Suprapubic skin (tissue), 4 donors: ENCODE measurements at places on chromosomes 4 and X.

DNA sequence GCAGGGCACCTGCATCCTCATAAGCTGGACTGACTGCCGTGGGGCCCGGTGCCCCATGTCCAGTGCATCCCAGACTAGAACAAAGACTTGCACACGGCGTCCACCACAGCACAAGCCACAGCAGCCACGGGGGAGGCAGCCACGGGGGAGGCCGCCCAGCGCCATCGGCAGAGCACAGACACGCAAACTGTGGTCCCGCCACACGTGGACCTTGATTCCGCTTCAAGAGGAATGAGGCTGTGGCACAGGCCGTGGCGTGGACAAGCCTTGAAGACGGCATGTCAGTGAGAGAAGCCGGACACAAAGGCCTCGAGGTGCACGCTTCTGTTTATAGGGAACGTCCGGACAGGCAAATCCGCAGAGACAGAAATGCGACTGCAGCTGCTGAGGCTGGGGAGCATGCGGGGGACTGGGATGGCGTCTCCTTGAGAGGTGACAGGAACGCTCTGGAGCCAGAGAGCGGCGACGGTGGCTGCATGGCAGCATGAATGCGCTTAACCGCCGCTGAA, 10.1 kb upstream of the CPLX1 start:
- H3K36me3 ChIP-seq = no peaks in the 10 kb centered on the region
- no peaks in the 10 kb centered on the region for H3K4me1 ChIP-seq
- H3K4me3 ChIP-seq = no peak overlapping the region

DNA sequence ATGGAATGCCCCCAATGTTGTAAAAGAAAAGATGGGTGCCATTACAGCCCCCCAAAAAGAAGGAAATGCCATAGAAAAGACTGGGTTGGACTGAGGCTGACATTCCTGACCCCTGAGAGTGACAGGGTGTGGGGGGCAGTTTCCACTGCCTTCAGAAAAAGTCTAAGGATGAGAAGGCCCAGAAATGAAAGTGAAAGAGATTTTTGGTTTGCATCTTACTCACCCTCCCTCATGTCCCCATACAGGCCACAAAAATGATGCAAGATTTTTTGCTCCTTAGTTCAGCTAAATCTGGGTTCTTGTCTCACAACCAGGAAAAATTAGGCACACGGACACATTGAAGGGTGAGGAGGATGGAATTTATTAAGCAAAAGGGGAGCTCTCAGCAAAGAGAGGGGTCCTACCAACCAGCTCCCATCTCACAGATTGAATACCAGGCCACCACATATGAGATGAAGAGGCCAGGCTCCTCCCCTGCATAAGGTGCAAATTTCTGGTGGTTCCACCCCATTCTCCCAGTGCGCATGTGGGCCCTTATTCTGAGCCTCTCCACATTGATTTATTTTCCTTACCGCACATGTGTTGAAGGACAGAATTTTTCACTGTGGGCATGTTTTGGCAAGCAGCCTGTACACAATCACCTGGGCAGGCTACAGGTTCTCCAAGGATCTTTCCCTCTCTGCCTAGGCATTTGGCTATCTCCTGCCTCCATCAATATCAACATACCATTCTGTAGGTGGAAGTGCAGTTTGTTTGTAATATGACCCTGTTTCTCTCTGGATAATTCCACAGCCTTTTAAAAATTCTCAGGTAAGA, 18.8 kb downstream of the PPP4R3C start:
- no peak overlapping the region for H3K27ac ChIP-seq
- H3K27me3 ChIP-seq = no peaks in the 10 kb centered on the region
- H3K4me1 ChIP-seq = no peaks in the 10 kb centered on the region
- no peaks in the 10 kb centered on the region for H3K36me3 ChIP-seq

- H3K27ac ChIP-seq = no peak overlapping the region
- no peak overlapping the region for H3K4me3 ChIP-seq
- H3K27me3 ChIP-seq = no peaks in the 10 kb centered on the region
- no peak for DNase-seq
Measured at GRCh38 chrX:150774798-150775568, 81.8 kb downstream of the MTMR1 start.

DNA sequence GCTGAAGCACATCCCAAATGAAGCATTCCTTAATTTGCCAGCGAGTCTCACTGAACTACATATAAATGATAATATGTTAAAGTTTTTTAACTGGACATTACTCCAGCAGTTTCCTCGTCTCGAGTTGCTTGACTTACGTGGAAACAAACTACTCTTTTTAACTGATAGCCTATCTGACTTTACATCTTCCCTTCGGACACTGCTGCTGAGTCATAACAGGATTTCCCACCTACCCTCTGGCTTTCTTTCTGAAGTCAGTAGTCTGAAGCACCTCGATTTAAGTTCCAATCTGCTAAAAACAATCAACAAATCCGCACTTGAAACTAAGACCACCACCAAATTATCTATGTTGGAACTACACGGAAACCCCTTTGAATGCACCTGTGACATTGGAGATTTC, 14.6 kb downstream of the TLR8 start:
- H3K27ac ChIP-seq = no peak overlapping the region
- H3K4me3 ChIP-seq = no peak overlapping the region
- no peak for DNase-seq
- H3K36me3 ChIP-seq = no peaks in the 10 kb centered on the region

DNA sequence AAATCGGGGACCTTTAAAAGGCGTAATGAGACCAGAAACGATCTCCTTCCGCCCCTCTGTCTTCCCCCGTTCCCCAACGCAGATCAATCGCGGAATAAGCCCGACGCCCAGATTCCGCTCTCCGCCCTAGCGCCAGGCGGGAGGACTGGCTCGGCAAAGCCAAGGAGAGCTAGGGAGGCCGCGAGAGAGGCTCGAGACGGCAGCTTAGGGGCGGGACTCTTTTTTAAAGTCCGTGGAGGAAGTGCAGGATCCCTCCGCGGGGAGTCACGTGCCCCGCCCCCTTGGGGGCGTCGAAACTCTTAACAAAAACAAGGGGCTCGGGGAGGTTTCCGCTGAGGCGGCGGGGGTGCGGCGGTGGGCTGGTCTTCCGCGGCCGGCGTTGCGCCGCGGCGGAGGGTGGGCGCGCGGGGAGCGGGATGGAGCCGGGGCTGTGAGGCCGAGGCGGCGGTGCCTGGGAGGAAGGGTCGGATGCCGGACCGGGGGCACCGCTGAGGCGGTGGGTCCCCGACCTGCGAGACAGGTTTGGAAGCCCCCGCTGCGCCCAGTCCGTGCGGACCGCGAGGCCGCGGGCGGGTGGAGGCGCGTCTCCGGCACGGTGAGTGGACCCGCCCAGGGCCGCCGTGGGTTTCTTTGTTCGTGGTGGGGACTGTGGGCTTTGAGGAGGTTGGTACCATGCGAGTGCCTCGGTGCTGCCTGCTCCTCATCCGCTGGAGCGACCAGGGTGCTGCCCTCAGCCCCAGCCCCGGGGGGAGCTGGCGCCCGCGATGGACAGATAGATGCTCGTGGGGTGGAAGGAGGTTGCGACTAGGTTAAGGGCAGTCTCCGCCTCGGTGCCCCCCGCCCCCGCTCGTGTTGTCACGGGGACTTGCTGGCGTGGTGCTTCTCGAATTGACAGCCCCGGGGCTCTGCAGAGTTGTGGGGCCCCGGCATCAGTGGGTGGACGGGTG, at the start of gene CCNG2:
Gene CCNG2, plus strand, starts transcription at position 296 of the 947 bp plus-strand sequence. CDS start 1,326 bp downstream, outside the sequence.
- peak within 1 kb of the TSS; percentile 98 for H3K4me3 ChIP-seq
- no peaks in the 10 kb centered on the region for H3K27me3 ChIP-seq
- peaks cover 17% of the 10 kb centered on the region for H3K36me3 ChIP-seq
- H3K4me1 ChIP-seq = peaks cover 43% of the 10 kb centered on the region
- peak; percentile 93 for DNase-seq

GRCh38 chrX:103889216-103889615, 57.2 kb upstream of the RAB9B start:
- DNase-seq = no peak
- no peak overlapping the region for H3K27ac ChIP-seq
- no peaks in the 10 kb centered on the region for H3K4me1 ChIP-seq

- no peak overlapping the region for H3K4me3 ChIP-seq
- H3K27ac ChIP-seq = no peak overlapping the region
- no peaks in the 10 kb centered on the region for H3K27me3 ChIP-seq
- H3K4me1 ChIP-seq = peaks cover 7% of the 10 kb centered on the region
- DNase-seq = no peak
- peaks cover 2% of the 10 kb centered on the region for H3K36me3 ChIP-seq
Measured at GRCh38 chr4:150256225-150256620, 178.0 kb downstream of the DCLK2 start.

GRCh38 chr4:133584714-133585113, 435.6 kb downstream of the PCDH10 start:
- no peaks in the 10 kb centered on the region for H3K36me3 ChIP-seq
- no peak overlapping the region for H3K27ac ChIP-seq
- H3K4me3 ChIP-seq = no peak overlapping the region
- H3K4me1 ChIP-seq = no peaks in the 10 kb centered on the region

- DNase-seq = no peak
- H3K4me3 ChIP-seq = no peak overlapping the region
- peaks cover 25% of the 10 kb centered on the region for H3K4me1 ChIP-seq
- no peak overlapping the region for H3K27ac ChIP-seq
- peaks cover 17% of the 10 kb centered on the region for H3K36me3 ChIP-seq
Measured at GRCh38 chrX:153781428-153782047, 697 bp downstream of the SRPK3 start.

DNA sequence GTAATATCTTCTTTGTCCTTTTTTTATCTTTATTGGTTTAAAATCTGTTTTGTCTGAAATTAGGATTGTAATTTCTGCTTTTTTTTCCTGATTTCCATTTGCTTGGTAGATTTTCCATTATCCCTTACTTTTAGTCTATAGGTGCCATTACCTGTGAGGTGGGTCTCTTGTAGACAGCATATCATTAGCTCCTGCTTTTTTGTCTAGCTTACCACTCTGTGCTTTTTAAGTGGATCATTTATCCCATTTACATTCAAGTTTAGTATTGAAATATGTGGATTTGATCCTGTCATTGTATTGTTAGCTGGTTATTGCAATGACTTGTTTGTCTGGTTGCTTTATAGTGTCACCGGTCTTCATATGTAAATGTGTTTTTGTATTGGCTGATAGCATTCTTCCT, 958.6 kb upstream of the SLIT2 start:
- H3K27me3 ChIP-seq = no peaks in the 10 kb centered on the region
- H3K4me1 ChIP-seq = no peaks in the 10 kb centered on the region
- H3K4me3 ChIP-seq = no peak overlapping the region
- H3K27ac ChIP-seq = no peak overlapping the region

GRCh38 chr4:1998296-1998695, 10.5 kb downstream of the NELFA start:
- no peaks in the 10 kb centered on the region for H3K27me3 ChIP-seq
- H3K4me1 ChIP-seq = peaks cover 4% of the 10 kb centered on the region
- H3K4me3 ChIP-seq = no peak overlapping the region
- H3K27ac ChIP-seq = no peak overlapping the region

- H3K27me3 ChIP-seq = no peaks in the 10 kb centered on the region
- peaks cover 25% of the 10 kb centered on the region for H3K36me3 ChIP-seq
- no peaks in the 10 kb centered on the region for H3K4me1 ChIP-seq
- no peak overlapping the region for H3K27ac ChIP-seq
Measured at GRCh38 chrX:115642311-115642710, 81.3 kb downstream of the PLS3 start.

DNA sequence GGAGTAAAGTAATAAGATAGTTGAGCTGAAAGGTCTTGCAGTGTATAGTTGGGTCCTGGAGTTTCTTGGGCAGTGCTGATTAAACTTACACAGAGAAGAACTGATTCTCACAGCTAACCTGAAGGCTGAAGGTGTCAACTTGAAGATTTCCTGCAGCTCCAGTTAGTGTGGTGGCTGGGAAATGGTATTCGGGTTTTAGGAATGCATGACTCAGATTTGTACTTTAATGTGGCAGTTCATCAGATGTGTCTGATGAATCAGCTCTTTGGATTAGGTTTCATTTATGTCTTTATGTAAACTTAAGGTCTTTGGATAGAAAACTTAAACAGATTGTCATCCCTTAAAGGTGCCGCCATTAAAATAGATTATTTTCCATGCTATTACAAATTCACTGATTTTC, 200.0 kb downstream of the IL1RAPL1 start:
- no peaks in the 10 kb centered on the region for H3K4me1 ChIP-seq
- H3K27me3 ChIP-seq = no peaks in the 10 kb centered on the region
- H3K4me3 ChIP-seq = no peak overlapping the region
- DNase-seq = no peak
- H3K36me3 ChIP-seq = no peaks in the 10 kb centered on the region

GRCh38 chrX:101164766-101165590, 54.6 kb upstream of the DRP2 start:
- H3K4me3 ChIP-seq = no peak overlapping the region
- no peak for DNase-seq
- no peaks in the 10 kb centered on the region for H3K27me3 ChIP-seq
- no peaks in the 10 kb centered on the region for H3K4me1 ChIP-seq

DNA sequence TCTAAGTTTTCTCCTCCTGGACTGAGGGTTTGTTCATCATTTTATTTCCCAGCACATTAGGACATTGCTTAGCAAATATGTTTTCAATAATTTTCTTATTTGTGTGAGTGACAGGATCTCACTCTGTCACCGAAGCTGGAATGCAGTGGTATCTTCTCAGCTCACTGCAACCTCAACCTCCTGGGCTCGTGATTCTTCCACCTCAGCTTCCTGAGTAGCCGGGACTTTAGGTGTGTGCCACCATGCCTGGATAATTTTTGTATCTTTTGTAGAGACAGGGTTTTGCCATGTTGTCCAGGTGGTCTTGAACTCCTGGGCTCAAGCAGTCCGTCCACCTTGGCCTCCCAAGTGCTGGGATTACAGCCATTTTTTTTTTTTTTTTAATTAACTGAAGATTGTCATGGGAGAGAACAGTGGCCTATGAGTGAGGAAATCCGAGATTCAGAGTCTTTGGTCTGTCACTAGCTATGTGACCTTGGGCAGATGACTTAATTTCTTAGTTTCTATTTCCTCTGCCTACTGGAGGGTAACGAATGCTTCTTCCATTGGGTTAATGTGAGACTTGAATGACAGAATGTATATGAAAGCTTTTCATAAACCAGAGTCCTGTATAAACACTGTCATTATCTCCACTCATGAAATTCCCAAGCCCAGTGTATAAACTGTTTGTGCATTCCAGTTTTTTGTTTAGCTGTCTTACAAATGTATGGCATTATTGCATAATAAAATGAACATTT, 23.9 kb downstream of the MOB1B start:
- H3K27me3 ChIP-seq = no peaks in the 10 kb centered on the region
- H3K4me3 ChIP-seq = no peak overlapping the region
- no peaks in the 10 kb centered on the region for H3K4me1 ChIP-seq
- no peak overlapping the region for H3K27ac ChIP-seq

DNA sequence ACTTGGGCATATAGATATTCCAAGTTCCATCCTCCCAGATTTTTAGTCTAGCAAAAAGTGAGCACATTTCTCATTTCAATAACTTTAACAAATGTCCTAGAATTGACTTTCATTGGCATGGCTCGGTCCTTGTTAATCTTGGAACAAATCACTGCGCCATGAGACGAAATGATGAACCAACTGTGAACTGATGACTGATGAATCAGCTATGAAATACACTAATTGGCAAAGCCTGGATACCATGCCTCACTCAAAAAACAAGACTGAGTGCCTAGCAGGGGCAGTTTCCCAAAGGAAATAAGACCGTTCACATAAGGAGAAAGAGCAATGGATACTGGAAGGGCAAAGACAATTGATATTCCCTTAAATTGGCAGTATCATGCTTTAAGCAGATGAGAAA, 248.6 kb upstream of the VEGFC start:
- H3K27me3 ChIP-seq = no peaks in the 10 kb centered on the region
- H3K27ac ChIP-seq = no peak overlapping the region
- H3K4me3 ChIP-seq = no peak overlapping the region
- no peaks in the 10 kb centered on the region for H3K36me3 ChIP-seq
- H3K4me1 ChIP-seq = no peaks in the 10 kb centered on the region
